Motor neuron (in vitro differentiated cells): ENCODE measurements at places on chromosomes 5 and 9.
A peak's percentile ranks its signal among the peaks of the same experiment; 100 is the strongest.

- ATAC-seq, result no peak
Observed at GRCh38 chr9:35682051-35682450, 7.7 kb downstream of the TPM2 start.

GRCh38 chr9:137037035-137037434 lies 5.1 kb upstream of the FUT7 start:
- no peak for ATAC-seq

DNA sequence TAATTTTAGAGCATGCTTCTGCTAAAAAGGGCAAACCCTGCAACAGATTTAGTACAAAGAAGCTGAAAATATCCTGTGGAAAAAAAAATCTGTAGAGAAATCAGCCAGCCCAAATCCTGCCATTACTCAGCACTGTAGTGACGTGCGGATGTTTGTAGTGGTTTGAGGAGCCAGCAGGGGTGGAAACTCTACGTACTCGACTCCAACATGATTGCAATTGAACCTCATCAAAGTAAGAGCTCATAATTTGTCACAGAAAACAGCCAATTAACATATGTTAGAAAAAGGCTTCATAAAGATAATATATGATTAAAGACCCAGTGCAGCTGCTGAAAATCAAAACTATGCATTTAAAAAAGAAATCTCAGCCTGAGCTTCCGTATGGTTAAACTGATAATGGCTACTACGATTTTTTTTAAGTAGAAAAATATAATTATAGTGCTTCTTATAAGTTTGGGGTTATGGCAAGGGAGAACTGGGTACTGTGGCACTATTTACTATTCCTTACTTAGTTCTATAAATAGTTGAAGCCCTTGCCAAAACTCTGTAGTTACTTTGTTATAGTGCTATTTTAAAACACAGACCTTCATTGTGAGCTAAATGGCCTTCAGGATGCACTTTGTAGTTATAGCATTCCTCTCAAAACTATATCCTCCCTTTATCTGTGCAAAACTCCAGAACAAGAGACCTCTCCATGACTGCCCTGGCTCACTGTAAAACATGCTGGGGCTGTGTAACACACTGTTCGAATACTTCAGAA lies 49.4 kb downstream of the MEF2C start:
- no peak for ATAC-seq

DNA sequence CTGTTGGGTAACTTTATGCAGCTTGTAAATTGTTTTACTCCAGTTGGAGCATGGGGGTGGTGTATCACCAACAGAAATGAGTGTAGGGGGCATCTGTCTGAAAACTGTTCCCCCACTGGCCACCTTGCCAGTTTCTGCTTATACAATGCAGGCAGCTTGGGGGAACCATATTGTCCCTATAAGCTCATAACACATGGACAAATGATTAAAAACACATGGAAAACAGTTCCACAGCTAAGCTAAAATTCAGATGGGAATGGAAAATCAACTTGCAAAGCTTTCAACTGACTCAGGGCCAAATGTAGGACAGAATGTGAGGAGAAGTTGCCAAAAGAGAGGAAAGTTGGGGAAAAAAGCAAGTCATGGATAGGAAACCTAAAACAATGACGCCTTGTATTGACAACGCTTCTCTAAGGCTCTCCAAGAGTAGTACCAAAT lies 7.9 kb upstream of the CER1 start:
- ATAC-seq, result no peak

DNA sequence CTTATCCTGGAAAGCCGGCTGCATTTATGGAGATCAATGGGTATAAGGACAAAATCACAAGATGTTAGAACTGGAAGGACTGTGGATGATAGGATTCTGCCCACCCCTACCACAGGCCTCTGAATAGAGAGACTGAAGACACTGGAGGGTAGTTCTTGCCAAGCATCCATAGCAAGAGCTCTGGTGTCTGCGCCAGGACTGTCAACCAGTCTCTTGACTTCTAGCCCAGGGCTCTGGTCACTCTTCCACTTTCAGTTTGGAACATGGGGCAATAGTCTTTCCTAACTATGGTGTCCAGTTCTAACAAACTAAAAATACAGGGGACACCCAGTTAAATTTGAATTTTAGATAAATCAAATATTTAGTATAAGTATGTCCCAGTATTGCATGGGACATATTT lies 23.4 kb downstream of the LARP1 start:
- no peak for ATAC-seq

- no peak for ATAC-seq
Observed at GRCh38 chr5:56669534-56670483, 145.5 kb upstream of the MAP3K1 start.

GRCh38 chr5:170430256-170430655 lies 41.1 kb upstream of the KCNMB1 start:
- no peak for ATAC-seq

DNA sequence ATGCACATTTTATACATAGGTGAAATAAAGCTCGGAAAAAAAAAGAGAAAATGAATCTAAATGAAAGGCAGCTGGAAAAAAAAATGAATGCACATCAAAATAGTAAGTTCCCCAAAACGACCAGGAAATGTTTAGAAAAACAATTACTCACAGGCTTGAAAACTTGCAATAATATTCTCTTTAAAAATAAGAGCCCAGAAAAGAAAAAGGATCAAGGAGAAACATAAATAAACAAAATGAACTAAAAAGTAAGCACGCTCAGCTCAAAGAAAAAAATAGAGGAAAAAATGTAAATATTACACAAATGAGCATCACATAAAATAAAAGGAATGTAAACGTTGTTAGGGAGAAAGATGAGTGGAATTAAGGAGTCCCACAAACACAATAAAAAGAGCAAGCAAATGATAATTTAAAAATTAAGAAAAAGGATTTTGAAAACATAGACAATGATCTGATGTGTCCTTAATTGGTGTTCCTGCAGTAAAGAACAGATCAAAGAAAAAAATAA lies 54.2 kb downstream of the SLC27A6 start:
- ATAC-seq, result no peak

- no peak for ATAC-seq
Observed at GRCh38 chr9:107020040-107020530, 157.1 kb downstream of the ZNF462 start.

- ATAC-seq, result no peak
Observed at GRCh38 chr9:87451149-87451548, 46.5 kb upstream of the DAPK1 start.

- no peak for ATAC-seq
Observed at GRCh38 chr9:34443976-34444375, 14.4 kb downstream of the FAM219A start.

DNA sequence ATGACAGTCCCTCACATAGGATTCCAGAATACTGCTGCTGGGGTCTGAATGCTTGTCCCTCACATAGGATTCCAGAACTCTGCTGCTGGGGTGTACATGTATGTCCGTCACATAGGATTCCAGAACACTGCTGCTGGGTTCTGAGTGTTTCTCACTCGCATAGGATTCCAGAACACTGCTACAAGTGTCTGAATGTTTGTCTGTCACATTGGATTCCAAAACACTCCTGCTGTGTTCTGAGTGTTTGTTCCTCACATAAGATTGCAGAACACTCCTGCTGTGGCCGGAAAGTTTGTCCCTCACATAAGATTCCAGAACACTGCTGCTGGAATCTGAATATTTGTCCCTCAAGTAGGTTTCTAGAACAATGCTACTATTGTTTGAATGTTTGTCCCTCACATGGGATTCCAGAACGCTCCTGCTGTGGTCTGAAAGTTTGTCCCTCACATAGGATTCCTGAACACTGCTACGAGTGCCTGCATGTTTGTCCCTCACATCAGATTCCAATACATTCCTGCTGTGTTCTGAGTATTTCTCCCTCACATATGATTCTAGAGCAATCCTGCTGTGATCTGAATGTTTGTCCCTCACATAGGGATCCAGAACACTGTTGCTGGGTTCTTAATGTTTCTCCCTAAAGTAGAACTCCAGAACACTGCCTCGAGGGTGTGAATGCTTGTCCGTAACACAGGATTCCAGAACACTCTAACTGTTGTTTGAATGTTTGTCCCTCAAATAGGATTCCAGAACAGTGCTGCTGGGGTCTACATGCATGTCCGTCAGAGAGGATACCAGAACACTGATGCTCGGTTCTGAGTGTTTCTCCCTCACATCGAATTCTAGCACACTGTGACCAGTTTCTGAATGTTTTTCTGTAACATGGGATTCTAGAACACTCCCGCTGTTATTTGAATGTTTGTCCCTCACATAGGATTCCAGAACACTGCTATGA lies 200.4 kb downstream of the FOXD4L6 start:
- no peak for ATAC-seq

GRCh38 chr5:141326088-141326854 lies 4.0 kb upstream of the PCDHGA1 start:
- ATAC-seq, result peak; percentile 62

- peak; percentile 77 for ATAC-seq
Observed at GRCh38 chr9:76032038-76032796, 141.7 kb downstream of the PCSK5 start.

- ATAC-seq, result peak; percentile 61
Observed at GRCh38 chr9:136002881-136003280, 41.7 kb upstream of the UBAC1 start.

DNA sequence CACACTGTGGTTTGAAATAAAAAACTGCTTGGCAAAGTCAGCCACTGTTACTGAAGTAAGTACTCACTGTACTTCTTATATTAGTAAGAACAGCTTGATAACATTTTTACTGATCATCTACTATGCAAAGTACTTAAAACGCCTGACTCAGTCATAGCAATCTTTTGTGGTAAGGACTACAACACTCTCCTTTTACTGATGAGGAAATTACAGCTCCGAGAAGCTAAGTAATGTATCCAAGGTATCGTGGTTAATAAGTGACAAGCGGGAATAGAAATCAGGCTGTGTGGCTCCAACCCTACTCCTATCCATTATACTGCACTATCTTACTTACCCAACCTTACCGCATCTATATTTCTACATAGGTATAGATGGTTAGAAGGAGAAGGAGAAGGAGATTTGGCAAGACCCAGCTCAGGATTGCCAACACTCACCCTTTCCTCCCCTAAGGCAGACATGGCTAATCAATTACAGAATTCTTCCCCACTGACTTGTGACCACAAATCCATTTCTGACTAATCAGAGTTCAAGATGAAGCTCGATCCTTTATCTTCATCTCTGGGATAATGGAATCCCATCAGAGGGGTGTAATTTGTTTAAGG lies 281.4 kb downstream of the SPOCK1 start:
- no peak for ATAC-seq

GRCh38 chr5:59845730-59846129 lies 47.8 kb downstream of the PDE4D start:
- no peak for ATAC-seq

GRCh38 chr5:176855598-176855997 lies 43.5 kb downstream of the HK3 start:
- ATAC-seq, result no peak

GRCh38 chr5:150488519-150489359 lies 19.2 kb upstream of the NDST1 start:
- ATAC-seq, result no peak

GRCh38 chr5:124043456-124043855 lies 531.5 kb downstream of the CSNK1G3 start:
- no peak for ATAC-seq

DNA sequence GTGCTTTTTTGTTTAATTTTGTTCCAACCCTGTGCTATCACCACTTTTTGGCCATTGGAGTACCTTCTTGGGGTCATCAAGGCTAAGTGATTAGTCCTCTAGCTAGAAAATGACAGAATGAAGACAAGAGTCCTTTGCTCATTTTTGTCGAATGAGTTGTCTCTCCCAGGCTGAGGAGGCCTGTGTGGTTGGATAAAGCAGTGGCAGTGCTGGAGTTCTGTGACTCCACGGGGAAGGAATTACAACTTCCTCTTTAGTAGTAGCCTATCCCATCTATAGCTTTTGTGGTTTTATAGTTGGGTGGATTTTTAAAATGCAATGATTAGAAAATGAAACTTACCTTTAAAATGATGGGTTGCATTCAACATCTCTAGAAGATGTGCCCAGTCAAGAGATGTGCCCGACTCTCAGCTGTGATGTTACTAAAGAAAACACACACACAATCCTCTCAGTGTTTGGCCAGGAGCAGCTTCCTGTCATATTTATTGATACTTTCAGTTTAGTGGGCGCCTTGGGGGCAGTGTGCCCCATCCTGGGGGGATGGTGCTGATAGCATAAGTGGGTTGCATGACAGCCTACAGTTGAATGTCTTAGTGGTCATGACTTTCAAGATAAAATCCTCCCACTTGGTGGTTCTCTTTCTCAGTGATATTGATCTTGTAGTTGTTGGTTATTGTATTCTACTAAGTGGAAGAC lies 11.9 kb downstream of the OTULINL start:
- ATAC-seq, result no peak

DNA sequence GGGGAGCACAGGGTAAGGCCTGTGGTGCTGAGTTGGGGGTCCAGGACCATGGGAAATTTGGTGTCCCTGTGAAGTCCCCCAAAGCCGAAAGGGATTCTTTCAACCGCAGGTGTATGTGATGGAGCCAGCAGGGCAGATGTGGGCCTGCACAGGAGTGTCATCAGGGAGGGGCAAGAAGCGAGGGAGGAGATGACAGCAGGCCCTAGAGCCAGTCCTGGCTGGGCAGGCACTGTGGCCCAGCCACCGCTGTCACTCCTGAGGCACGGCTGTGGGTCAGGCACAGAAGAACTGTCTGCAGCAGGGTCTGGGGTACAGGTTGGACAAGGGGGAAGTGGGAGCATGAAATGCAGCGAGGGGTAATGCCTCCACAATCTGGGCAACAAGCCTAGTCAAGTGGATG lies 4.8 kb downstream of the HK3 start:
- ATAC-seq, result no peak

DNA sequence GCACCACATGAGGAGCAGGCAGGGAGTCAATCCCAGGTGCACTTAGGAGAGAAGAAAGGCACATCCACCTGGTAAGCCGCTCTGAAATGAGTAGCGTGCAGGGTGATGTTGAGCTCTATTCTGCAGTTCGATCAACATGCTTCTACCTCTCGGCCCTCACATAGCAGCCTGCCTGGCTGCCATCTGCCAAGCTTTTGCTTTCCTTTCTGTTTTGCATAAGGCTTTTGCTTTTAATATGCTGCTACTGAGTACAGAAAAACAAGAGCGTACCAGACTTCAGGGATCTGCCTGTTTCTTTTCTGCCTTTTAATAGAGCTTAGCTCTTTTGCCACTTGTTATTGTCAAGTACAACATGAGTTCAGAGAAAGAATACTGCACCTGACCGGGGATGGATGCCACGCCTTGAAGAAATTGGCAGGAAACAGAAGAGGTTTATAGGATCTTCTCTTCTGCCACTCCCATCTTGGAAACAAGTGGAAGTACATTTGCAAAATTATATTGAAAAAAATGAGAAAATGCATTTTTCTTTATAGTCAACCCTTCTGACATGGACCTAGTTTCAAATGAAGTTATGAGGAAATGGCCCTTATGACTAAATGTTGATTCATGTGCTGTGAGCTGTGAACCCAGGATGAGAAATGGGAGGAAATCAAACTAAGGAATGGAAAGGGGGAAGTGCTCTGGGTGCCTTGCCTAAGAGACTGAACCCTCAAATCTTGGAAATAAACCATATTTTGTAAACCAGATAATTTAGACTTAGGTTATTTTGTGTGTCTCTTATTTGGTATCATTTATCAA lies 4.0 kb upstream of the FCHO2 start:
- no peak for ATAC-seq

DNA sequence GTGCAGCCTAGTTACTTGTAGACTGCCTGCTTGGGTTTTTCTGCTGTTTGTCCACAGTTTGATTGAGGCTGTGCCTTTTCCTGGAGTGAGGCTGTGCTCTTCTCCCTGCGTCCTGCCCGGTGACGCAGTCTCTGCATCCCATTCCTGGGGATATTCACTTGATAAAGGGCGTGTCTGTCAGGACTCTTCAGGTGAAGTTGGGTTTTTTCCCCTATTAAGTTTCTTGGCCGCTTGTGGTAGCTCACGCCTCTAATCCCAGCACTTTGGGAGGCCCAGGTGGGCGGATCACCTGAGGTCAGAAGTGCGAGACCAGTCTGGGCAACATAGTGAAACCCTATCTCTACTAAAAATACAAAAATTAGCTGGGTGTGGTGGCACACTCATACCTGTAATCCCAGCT lies 50.0 kb upstream of the SUSD3 start:
- no peak for ATAC-seq
